Kidney epithelial cell (primary cell): ENCODE measurements at places on chromosomes 6 and 20.

DNA sequence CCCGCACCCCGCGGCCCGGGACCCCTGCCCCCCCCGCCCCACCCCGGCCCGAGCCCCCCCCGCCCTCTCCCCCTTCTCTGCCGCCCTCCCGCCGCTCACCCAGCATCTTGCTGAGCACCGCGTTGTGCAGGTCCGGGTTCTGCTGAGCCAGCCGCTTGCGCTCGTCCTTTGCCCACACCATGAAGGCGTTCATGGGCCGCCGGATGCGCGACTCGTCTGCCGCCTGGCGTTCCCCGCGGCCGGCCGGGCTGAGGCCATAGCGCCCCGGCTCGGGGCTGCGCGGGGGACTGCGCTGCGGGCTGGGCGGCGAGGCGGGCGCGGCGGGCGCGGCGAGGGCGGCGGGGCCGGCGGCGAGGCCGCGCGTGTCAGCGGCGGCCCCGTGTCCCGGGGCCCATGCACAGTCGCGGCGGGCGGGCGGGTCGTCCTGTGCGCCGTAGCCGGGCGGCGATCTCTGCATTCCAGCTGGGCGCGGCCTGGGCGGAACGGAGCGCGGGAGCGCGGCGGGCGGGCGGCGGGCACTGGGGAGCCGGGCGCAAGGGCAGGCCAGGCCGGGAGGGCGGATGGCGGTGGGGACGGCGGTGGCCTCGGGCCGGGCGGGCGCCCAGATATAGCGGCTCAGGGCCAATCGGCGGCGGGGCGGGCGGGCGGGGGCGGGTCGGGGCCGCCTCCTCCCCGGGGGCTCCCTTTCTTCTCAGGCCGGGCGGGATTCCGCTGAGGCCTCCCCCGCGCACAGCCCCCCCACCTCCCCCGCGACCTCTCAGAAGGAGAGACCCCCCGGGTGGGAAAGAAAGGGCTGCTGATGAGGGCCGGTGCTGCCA is at the start of gene SOX18:
Gene SOX18 (minus strand): TSS at position 580 of the 818 bp plus-strand sequence. CDS start 123 bp downstream, at position 457.
- no peak for DNase-seq

DNA sequence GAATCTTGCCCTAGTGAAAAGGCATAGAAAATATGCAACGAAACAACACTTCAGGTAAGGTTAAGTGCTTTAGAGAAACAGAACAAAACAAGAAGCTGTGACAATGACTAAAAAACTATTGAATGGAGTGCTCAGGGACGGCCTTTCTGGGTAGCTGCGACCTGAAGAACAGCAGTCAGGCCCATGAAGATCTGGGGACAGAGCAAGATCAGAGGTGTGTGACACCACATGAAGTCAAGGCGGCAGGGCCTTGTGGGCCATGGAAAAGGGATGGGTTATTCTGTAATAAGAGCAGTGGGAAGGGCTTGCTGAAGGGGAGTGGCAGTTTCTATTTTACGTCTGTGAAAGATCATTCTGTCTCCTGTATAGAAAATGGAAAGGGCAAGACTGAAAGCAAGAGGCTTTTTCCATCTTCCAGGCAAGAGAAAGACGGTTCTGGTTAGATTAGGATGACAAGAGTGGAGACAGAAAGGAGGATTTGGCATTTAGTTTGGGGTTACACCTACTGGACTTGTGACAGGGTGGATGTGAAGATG is 5.1 kb downstream of the UBE2V1 start:
- DNase-seq, result no peak

GRCh38 chr6:137240168-137240567 is 21.0 kb upstream of the IFNGR1 start:
- DNase-seq, result no peak

DNA sequence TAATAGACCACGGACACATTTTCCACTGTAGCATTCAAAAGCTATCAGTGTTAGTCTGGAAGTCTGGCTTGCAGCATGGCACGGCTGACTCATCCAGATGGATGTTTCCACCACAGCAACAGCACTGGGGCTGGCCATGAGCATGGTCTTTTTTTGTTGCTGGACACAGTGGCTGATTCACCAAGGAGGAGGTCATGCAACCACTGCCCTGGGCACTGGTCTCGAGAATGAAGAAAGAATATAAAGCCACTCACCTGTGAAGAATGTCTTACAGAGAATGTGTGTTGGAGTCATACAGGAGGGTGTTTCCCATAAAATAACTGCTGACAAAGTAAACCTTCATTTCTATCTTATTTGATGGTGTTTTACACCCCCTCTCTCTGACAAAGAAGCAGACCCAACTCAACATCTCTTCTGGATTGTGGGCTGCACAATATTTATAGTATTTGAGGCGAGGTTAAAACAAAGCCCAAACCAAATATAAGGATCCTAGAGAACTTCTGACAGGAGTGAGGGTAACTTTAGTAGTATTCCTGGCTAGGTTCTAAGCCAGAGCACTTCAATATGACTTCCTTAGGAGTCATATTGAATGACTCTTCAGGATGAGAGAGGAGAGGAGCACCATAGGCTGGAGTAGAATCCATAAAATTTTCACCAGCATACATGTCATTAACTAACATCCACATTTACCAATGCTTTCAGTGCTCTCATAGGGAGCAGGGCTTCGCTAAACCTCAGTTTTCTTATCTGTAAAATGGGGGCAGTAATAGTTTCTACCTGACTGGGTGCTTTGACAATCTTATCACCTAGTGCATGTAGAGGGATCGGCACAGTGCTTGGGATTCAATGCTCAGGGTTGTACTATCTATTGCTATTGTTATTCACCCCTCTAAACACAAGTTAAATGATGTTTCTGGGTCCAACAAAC is 121.4 kb downstream of the KIF13A start:
- peak; percentile 99 for DNase-seq

GRCh38 chr6:47221565-47221964 is 88.1 kb downstream of the TNFRSF21 start:
- DNase-seq, result no peak

DNA sequence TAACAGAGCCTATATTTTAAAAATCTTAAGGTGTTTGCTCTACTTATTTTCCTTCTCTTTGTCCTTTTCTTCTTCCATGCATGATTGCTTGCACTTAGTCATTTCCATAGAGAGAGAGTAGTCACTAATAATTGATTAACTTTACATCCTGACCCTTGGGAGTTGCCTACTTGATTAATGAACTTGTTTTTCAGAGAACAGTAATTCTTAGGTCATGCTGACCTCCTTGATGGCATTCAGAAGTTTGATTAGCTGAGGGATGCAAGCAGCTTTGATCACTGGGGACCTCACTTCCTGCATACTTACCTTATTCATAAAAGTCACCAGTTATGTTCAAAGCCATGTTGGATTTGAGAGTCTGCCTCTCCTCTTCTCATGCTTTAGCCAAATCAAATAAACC is 715.6 kb upstream of the ID4 start:
- DNase-seq, result peak; percentile 35

- no peak for DNase-seq
Observed at GRCh38 chr6:89205819-89206218, 11.3 kb downstream of the GABRR1 start.

GRCh38 chr20:15708984-15709598 is 864.2 kb downstream of the KIF16B start:
- DNase-seq, result no peak

DNA sequence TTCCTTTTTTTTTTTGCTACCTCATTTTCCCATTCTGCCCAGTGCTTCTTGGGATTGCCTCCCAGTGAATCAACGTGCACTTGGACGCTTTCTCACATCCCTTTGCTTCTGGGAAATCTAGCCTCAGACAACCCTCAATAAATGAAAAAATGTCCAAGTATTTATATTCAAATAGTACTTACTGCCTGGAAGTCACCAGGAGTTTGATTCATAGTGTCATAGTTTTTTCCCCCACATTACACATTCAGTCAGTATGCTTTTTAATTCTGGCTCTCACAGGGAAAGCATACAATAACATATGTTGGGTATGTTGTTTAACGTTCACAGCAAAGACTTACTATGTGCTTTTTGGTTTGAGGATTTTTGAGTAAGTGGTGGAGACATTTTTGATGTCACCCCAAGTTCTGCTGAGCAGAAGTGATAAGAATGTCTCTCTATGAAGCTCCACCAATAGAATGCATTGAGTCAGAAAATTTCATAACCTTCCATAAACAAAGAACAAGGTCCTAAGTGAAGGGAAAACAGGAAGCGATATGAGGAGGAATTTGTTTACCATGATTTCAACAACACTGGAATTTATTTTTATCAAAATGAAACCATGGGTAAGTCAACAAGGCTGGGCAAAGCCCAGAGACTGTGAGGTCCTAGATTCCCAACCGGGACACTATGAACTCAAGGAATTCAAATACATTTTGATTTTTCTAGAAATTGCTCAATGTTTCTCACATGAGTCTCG is 301.2 kb upstream of the BMP2 start:
- DNase-seq, result no peak
